ENCODE measurements at places on chromosomes 5 and 9.

DNA sequence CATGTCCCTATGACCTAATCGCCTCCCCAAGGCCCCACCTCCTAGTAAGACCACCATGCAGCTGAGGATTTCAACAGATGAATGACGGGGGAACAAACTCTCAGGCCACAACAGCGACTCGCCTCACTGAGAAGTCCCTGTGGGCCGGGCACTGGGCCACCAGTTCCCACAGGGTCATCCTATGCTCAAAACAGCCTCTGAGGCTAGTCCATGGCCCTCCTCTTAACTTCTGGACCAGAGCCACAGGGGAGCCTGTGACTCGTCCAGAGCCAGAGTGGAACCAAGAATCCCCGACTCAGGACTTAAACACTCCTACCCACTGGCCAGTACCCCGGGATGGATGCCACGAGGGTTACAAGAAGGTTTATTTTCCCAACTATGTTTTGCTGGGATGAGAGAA lies 12.3 kb downstream of the GFPT2 start:
- DNase-seq: no peak

DNA sequence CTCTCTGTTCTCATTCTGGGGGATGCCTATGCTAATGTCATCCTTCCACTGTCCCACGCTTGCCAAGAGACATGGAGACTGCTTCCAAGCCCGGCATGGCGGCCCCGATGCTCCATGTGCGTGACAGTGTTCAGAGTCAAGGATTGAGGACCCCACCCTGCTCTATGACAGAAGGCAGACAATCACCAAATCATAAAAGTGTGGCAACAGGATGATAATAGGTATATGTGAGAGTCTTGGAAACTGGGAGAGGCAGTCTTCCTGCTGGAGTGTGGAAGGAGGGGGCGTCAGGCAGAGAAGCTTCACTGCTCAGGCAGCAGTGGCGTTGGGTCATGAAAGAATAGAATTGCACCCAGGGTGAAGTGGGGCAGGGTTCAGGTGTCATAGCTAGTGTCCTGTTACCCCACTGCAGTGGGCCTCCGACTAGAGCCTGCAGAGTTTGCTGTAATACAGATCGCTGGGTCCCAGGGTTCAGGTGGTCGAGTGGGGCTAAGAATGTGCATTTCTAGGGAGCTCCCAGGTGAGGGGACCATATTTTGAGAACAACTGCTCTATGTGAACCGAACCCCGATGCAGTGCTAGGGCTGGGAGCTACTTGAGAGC lies 12.5 kb upstream of the GADD45G start:
- no peak for DNase-seq

DNA sequence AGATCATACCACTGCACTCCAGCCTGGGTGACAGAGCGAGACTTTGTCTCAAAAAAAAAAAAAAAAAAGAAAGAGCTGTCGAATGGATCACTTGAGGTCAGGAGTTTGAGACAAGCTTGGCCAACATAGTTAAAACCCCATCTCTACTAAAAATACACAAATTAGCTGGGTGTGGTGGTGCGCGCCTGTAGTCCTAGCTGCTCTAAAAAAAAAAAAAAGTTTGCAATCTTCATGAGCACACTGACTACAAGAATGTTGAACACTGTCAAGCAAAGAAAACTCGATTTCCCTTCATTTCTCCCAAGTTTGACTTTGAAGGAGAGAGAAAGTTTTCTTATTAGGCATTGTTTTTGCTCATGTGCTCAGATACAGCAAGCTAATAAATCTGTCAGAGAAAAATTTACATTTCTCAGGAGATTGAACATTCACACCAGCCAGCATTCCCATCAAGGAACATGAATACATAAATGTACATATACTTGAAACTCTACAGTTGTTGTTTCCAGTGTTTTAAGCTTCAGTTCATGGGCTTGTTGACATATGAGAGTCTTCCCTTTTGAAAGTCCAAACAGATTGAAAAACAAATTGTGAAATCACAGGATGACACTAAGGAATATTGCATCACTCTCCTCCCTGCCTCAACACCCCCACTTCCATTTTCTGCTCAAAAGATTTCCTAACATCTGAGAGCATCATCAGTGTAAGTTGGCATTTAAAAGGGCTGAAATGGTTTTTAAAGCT lies 81.8 kb downstream of the ARRDC3 start:
- DNase-seq: no peak

DNA sequence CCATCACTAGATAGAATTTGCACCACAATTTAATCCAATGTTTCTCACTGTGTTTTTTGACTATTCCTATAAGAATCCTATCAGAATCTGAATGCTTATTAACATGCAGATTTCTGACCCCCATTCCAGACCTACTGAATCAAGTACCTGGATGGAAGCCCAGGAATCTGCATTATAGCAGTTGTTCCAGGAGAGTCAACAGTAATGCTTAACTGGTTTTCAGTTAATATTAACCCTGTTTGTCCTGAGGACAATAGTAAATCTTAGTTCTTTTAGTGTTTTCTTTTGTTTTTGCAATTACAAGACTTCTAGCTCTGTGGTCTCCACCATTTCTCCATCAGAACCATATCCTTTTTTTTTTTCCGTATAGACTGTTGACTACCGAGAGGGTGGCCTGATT lies 168.2 kb downstream of the SREK1 start:
- no peak for DNase-seq

DNA sequence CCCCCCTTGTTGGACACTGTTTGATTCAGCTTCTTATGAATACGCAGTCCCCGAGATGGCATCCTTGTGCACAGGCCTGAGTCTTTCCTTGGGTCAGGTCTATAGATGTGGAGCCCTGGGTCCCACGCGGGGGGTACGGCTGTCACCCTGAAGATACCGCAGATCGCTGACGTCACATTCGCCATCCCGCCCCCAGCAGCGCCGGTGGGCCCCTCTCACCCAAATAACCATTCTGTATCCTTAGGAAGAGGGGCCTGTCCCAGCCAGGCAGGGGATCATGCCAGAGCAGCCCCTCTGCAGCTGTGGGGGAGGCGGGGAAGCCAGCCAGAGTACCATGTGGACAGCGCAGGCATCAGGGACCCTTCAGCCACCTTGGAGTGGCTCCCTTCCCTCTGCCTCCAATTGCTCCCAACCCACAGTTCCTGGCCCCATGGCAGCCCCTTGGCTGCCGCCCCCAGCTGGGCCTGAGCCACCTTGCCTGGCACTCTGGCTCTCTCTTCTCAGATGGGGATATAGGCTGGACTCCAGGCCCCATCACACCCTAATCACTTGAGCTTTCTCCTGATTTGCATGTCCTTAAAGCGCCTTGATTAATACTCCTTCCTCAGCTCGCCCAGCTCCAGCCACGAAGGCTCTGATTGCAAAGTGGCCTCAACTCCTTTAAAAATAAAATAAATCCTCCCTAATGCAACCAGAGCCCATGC lies 189.8 kb downstream of the C9orf50 start:
- no peak for DNase-seq

GRCh38 chr5:134580001-134580460 lies 52.6 kb downstream of the SAR1B start:
- DNase-seq: no peak

- no peak for DNase-seq
These were observed 148.8 kb downstream of the MEF2C start for GRCh38 chr5:88734191-88734640.

- no peak for DNase-seq
These were observed 290.0 kb downstream of the CETN3 start for GRCh38 chr5:90119531-90119971.

- DNase-seq: no peak
These were observed 474.1 kb upstream of the TUSC1 start for GRCh38 chr9:26152350-26152749.

GRCh38 chr5:168886157-168886556 lies 307.0 kb upstream of the PANK3 start:
- DNase-seq: no peak

- no peak for DNase-seq
These were observed 54.0 kb downstream of the SCAI start for GRCh38 chr9:125089331-125089730.

- DNase-seq: no peak
These were observed 35.4 kb downstream of the HK3 start for GRCh38 chr5:176863765-176864098.

DNA sequence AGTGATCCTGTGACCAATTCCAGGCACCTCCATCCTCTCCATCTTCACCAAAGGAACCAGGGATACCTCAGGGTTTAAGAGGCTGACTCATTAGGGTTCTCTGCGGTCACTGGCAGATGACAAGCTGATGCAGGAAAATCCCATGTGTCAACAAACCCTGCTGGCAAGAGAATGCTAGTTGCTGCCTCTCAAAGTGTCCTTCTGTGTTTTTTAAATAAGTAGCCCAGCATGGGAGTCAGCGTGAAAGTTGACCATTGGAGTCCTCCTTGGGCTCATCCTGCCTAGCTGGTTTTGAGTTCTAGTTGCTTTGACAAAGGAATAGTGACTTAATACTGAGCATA lies 200.2 kb downstream of the SLIT3 start:
- DNase-seq: no peak

GRCh38 chr5:5967944-5968343 lies 410.4 kb downstream of the MED10 start:
- DNase-seq: no peak

DNA sequence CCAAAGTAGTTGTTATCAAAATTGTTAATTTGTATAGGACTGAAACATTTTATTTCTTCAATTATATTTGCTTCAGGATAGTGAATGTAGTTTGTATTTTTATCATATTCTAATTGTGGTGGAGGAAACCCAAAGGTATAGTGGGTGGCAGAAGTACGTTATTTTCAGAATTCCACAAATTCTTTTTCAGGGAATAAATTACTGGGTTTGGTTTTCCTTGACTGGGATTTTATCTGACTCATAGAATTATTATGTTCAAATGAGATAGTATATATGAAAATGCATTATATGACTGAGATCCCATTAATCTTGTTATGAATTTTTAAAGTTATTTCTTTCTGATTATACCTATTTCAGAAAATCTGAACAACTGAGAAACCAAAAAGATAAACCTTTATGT lies 73.7 kb downstream of the VPS13A start:
- DNase-seq: no peak

- no peak for DNase-seq
These were observed 93.2 kb downstream of the FNBP1 start for GRCh38 chr9:129949821-129950220.

DNA sequence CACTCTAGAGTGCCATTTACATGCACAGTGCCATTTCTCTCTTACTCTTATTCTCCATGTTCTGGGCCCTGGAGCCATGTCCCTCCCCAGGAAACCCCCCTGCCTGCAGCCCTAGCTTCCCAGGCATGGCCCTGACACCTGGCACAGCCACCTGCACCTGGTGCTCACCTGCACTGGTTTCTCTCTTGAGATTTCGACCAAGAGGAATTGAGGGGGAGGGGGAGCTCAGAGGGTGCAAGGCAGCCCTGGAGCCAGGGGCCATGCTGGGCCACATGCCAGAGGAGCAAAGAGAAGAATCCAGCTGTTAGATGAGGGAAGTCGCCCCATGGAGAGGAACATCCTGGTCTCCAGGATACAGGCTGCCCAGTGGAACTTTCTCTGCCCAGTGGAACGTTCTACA lies 65.0 kb upstream of the RAPGEF1 start:
- no peak for DNase-seq

DNA sequence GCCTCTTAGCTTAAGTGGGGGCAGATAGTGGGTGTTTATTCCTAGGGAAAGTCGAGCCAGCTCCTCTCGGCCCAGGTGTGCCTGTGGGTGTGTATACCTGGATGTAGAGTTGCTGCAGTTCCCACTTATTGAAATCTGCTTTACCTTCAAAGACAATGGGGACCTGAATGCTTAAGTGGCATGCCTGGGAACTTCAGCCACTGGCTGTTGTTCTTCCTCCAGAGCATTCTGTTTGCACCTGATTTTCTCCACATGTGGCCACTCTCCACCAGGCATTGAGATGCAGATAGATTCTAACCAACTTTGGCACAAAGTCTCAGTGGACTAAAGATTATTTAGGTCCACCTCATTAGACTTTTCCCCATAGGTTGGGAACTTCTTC lies 186.8 kb downstream of the ZNF462 start:
- no peak for DNase-seq

GRCh38 chr9:1939466-1939865 lies 75.7 kb upstream of the SMARCA2 start:
- DNase-seq: no peak

DNA sequence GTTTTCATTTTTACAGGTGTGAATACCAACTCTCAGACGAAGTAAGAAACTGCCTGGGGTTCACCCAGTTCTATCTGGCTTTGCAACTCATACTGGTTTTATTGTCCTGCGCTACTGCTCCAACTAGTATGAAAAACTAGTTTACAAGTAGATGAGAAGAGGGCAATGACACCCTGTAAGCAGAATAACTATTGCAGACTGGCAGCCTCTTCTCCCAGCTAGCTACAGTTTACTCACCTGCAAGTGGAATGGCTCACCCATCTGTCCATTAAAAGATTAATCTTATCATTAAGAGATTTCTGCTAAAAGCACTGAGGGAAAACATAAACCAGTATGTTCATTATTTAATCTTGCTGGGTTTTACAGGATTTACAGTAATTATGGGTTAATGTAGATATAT lies 113.4 kb downstream of the FRMD3 start:
- DNase-seq: no peak

GRCh38 chr5:169429044-169429443 lies 128.1 kb upstream of the SLIT3 start:
- no peak for DNase-seq

All from stimulated activated CD4-positive, alpha-beta T cell treated with anti-CD3 and anti-CD28 coated beads, Interleukin-12 subunit alpha, Interleukin-12 subunit beta, amount 100 ng/mL, for 48 hours (primary cell).